NCI-H2171 treated with DMSO at 0.1 percent for 48 hours (cell line): ENCODE measurements at places on chromosomes 5 and 9.

GRCh38 chr5:134020188-134020587, 15.4 kb upstream of the VDAC1 start:
- no peak for DNase-seq

DNA sequence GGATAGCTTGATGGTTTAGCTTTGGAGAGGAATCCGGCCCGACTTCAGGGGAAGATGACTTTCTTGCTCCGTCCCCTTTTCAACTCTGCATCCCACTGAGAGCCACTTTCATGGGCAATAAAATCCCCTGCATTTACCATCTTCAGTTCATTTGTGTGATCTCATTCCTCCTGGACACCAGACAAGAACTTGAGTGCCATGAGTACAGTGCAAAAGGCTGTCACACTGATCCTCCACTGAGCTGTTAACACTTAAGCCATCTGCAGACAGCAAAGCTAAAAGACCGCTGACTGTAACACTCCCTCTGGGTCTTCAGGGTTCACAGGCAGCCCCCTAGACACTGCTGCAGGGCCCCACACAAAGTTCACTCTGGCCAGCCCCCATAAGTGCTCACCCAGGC, 48.3 kb upstream of the TCERG1 start:
- DNase-seq = no peak

- DNase-seq = no peak
These were observed 89.1 kb downstream of the CRB2 start for GRCh38 chr9:123445116-123445515.

DNA sequence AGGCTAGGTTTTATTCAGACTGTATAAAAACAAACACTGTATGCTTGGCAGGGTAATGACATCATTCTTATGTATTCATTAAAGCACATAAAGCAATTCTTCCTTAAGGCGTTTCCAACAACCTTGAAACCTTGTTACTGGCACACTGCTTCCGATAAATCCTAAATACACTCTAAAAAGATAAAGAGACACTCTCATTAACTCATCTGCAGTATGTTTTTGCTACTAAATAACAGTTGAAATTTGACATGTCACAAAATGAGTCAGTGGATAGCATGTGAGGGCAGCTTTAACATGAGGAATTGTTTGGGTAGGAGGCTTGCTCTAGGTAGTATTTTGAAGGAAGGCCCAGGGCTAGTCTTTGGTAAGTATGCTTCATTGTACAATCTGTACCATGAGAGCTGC, 13.7 kb downstream of the YIPF5 start:
- DNase-seq = no peak

GRCh38 chr5:154614595-154614994, 136.6 kb upstream of the HAND1 start:
- DNase-seq = no peak

DNA sequence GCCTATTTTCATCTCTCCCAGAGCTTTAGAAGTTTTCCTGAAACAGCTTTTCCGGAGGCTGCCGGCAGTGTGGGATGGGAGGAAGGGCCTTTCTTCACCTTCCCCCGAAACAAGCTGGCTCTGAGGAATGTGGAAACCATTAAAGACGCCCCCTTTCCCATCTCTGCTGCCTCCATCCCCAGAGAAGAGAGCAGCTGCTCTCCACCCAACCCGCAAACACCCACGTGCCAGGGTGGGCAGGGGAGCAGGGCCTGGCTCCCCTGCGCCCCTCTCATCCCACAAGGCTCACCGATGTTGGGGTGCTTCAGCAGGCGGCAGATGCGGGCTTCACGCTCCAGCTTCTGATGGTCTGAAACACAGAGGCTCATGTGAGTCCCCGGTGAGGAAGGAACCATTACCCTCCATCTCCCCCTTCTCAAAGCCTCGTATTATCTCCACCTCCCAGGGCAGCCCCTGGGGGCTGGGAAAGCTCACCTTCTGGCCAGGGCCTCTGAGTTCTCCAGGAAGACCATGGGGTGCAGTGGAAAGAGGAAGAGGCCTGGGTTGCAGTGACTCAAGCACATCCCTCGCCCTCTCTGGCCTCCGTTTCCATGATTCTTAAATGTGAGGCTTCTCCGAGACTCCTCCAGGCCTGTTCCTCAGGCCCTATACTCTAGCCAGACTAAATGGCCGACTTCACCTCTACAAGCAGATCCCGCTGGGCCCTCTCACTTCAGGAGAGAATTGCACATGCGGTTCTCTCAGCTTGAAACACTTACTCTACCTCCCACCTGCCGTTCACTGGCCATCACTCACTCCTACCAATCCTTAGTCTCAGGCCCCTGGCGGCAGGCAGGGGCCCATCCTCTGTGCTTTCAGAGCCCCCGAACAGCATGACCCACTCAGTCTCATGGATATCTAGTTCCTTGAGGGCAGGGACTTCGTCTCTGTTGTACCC, 24.6 kb downstream of the CAMK2A start:
- DNase-seq = no peak

- DNase-seq = no peak
These were observed 332.4 kb upstream of the CD180 start for GRCh38 chr5:67528953-67529352.

- DNase-seq = no peak
These were observed 7.7 kb upstream of the DMRT2 start for GRCh38 chr9:1042466-1042865.

GRCh38 chr5:10564838-10565784, 1.2 kb downstream of the ANKRD33B start:
- peak; percentile 20 for DNase-seq

- no peak for DNase-seq
These were observed 29.7 kb downstream of the C9orf85 start for GRCh38 chr9:71941060-71941568.

- DNase-seq = no peak
These were observed 36.0 kb downstream of the HMGXB3 start for GRCh38 chr5:150036513-150036912.

GRCh38 chr9:70485273-70485858, 70.9 kb upstream of the KLF9 start:
- DNase-seq = no peak

GRCh38 chr5:39319395-39319794, 44.9 kb downstream of the C9 start:
- no peak for DNase-seq

- no peak for DNase-seq
These were observed 64.3 kb upstream of the BOD1 start for GRCh38 chr5:173680660-173681242.

- peak; percentile 43 for DNase-seq
These were observed 20.4 kb downstream of the GNPDA1 start for GRCh38 chr5:141992349-141992963.

DNA sequence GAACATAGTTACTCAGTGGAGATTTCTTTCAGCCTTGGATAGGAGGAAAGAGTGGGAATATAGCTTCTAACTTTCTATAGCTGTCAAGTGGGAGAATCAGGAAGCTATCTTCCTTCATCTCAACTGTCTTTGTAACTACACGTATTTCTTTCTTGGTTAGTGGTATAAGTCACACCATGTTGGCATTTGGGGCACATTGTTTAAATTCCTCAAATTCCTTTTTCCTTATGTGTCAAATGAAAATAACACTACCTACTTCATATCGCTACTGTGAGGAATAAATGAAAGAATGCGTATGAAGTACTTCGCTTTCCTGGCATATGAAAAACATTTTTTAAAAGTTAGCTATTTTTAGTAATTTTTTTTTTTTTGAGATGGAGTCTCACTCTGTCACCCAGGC, 1082.5 kb upstream of the WWC1 start:
- DNase-seq = no peak

DNA sequence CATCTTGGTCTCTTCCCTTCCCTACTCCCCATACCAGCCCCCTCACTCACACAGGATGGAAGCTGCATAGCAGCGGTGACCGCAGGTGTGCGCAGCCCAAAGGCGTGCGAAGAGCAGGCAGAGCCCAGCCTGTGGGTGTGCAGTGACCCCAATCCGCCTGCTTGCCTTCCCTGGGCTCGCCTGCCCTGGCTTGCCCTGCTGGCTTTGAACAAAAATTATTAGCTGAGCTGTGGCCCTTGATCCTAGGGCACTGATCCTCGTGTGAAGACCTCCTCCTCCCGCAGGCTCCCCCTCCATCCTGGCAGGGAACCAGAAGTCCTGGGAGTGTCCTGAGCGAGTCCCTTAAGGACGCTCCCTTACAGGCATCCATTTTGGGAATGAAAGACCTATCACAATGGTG, 31.9 kb downstream of the MORN5 start:
- DNase-seq = no peak

- DNase-seq = no peak
These were observed 226.6 kb downstream of the SNX18 start for GRCh38 chr5:54743997-54744788.

- DNase-seq = no peak
These were observed 168.5 kb upstream of the VLDLR start for GRCh38 chr9:2453106-2453505.

GRCh38 chr9:69391946-69392345, 66.9 kb downstream of the ENTREP1 start:
- no peak for DNase-seq

GRCh38 chr5:53782620-53783019, 222.2 kb downstream of the NDUFS4 start:
- DNase-seq = no peak

DNA sequence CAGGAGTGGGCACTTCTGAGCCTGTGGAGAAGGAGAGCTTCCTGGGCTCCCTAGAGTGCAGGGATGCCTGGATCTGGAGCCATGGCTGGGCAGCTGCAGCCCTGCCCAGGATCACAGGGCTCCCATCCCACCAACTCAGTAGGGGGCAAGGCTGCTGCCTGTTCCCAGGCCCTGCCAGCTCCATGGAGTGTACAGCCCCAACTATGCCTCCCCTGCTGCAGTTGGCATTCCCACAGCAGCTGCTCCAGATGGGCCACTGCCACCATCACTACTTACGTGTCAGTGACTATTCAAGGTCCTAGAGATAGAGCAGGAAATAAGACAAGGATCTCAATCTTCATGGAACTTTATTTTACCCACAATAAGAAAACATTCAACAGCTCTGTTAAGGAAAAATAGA, 107.1 kb upstream of the TNPO1 start:
- DNase-seq = no peak

- no peak for DNase-seq
These were observed 1.3 kb downstream of the SH3RF2 start for GRCh38 chr5:145937432-145938250.

GRCh38 chr5:119313658-119314605, 41.9 kb upstream of the TNFAIP8 start:
- DNase-seq = no peak

DNA sequence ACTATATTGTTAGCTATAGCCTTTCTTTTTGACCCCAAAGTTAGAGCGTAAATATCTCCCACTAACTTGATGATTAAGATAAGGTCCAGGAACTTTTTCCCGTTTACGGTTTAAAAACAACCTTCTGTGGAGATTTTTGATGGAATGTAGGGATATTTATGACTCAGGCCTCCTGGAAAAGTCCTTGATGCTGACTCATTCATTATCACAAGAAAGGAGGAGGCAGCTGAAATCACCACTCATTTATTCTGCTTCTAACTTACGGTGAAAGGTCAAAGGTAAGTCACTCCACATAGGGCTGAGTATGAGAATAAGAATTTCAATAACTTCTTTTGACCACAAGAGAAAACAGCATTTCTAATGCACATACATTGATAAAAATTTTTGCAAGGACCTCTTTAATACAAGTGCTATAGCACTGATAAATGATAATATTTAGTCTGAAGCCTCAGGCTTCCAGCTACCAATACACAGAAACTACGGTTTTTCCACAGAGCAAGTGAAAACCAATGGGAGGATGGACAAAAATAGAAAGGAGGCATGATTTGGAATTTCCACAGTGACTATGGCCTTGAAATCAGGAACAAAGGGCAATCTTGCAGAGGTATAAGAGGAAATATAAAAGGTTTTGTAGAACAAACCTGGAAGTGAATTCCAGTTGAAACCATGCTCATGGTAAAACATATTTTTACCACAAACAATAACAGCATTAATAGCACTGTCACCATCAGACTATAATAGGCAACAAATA, 146.5 kb downstream of the PPP2R2B start:
- DNase-seq = no peak

GRCh38 chr5:92694067-92694466, 887.0 kb downstream of the NR2F1-AS1 start:
- DNase-seq = no peak

GRCh38 chr5:171444582-171444981, 25.1 kb downstream of the FGF18 start:
- DNase-seq = no peak

DNA sequence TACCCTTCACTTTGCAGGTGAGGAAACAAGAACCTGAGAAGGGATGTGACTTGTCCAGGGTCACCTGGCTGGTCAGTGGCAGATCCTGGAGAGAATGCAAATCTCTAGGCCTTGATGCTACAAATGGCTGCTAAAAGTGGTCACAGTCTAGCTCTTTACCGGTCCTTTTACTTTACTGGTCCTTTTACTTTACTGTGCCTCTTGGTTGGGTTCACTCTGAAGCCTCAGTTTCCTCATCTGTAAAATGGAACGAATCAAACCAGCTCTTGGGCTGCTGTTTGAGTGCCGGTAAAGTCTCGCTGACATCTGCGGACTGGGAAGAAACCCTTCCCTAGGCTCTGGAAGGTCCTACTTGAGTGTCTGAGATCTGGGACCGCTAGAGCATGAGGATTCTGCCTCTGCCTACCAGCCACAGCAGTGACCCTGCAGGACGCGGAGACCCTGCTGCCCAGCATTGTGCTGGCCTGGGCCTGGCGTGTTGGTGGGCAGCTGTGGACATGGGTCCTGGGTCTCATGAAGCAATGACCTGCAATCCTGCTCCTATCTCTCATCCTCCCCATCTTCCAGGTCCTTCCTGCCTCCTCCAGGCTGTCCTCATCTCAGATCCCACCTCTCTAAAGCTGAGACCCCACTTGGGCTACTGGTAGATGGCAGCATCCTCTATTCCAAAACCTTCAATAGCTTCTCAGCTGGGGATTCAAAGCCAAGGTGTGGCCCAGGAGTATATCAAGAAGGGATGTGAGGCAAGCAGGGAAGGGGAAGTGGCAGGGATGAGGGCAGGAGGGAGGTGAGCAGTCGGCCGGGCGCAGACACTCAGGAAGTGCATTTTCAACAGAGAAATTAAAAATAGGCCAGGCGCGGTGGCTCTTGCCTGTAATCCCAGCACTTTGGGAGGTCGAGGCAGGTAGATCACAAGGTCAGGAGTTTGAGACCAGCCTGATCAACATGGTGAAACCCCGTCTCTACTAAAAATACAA, 13.3 kb downstream of the CORO2A start:
- no peak for DNase-seq

DNA sequence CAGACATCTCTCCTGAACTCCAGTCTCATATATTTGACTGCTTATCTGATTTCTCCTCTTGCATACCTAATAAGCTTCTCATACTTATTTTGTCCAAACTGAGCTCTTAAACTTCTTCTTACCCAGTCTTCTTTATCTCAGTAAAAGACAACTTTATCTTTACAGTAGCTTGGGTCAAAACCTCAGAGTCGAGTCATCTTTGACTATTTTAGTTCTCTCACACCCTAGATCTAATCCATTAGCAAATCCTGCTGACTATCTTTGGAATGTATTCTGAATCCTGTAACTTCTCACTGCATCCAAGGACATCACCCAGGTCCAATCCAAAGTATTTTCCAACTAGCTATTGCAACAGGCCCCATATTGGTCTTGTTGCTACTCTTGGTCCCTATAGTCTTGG, 11.8 kb upstream of the JAK2 start:
- no peak for DNase-seq
